ENCODE measurements at places on chromosomes 6 and 20.

- no peak for DNase-seq
Measured at GRCh38 chr20:33803921-33804337, 7.2 kb upstream of the CHMP4B start.

DNA sequence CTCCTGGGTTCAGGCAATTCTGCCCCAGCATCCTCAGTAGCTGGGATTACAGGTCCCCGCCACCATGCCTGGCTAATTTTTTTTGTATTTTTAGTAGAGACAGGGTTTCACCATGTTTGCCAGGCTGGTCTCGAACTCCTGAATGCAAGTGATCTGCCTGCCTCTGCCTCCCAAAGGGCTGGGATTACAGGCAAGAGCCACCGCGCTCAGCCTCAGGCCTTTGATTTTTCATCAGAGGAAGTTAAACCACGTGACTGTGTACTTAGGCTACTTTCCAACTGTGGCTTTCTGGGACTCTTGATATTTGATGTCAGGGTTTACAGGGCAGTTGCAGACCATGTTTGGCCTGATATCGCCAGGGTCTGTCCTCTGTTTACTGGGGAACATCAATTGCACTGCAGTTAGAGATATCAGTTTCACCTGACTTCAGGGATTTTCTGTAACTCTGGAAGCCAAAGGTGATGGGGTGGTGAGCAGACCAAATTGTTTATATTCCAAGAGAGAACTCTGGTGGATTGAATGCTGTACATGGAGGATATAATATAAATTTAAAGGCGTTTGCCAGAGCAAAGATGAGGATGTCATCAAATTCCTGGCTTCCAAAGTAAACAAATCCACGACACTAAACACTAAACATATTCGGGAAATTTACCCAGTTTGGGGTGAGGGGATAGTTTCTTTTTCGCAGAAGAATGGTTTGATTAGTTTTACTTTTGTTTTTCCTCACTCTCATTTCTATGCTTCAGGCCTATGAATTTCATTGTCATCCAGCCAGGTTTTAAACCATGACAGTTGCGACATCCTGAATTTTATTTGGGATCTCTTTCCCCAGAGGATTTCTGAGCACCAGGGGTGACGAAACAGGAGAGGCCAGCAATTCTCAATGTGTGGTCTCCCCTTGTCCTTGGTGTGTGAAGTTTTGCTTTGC lies 4.2 kb downstream of the PSMF1 start:
- peak; percentile 6 for DNase-seq

GRCh38 chr20:19756761-19757486 lies 1.1 kb upstream of the RIN2 start:
- DNase-seq = no peak

- DNase-seq = no peak
Measured at GRCh38 chr6:94372229-94372628, 952.9 kb upstream of the EPHA7 start.

Data from activated naive CD8-positive, alpha-beta T cell treated with anti-CD3 and anti-CD28 coated beads for 36 hours (primary cell).